ENCODE measurements at places on chromosomes 11 and 22.

GRCh38 chr22:47810505-47811500 is 1048.4 kb downstream of the TBC1D22A start:
- no peak for DNase-seq

GRCh38 chr11:83408946-83409345 is 122.8 kb upstream of the CCDC90B start:
- no peak for DNase-seq

GRCh38 chr11:40306938-40307548 is 1152.4 kb downstream of the LRRC4C start:
- peak; percentile 58 for DNase-seq

DNA sequence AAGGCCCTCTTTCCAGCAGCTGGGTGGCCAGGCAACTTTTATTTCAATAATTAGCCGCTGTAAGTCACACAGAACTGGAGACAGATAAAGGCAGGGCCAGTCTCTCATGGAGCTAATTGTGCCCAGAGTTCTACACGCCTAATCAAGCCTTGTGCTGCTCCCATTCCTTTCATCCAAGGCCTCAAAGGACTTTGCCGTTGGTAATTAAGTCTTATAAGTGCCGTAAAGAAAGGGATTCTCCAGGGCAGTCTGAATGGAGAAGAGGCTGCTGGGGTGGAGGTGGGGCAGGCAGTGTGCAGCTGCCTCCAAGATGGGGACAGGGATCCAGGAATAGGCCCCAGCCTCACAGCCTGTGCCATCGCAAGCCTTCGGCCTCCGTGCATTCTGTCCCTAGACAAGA is 357.9 kb downstream of the TENM4 start:
- no peak for DNase-seq

GRCh38 chr11:860234-861104 is 17.8 kb downstream of the TSPAN4 start:
- no peak for DNase-seq

DNA sequence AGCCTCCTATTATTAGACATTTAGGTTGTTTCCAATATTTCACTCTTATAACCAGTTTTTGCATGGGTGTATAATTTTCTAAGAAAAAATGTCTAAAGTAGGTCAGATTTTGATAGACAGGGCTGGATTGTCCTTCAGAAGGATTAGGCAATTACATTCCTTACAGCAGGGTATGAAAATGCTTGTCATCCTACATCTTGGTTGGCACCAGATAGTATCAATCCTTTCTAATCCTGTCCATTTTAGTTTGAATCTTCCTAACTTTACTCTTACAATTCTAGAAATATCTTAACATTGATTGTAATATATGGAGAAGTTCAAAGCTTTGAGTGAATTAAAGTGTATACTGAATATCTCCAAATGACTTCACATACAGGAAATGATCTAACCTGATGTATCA is 63.0 kb upstream of the ZBED5 start:
- DNase-seq: no peak

- peak; percentile 51 for DNase-seq
Observed at GRCh38 chr22:50209893-50210292, 9.1 kb downstream of the SELENOO start.

DNA sequence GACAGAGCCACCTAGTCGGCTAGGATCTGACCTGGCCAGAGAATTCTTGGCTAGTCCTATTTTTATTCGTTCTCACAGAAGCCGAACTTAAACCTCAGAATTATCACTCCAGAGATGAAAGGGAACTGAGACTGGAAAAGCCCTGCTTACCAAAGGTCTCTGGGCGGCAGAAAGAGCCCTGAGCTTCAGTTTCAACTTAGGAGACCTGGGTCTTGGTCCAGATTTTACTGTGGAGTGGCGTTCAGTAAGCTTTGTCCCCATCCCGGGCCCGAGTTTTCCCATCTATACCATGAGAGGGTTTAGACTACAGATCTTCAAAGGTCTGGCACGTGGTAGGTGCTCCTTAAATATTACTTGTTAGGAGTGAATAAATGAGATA is 516 bp downstream of the NEU3 start:
- peak; percentile 13 for DNase-seq

DNA sequence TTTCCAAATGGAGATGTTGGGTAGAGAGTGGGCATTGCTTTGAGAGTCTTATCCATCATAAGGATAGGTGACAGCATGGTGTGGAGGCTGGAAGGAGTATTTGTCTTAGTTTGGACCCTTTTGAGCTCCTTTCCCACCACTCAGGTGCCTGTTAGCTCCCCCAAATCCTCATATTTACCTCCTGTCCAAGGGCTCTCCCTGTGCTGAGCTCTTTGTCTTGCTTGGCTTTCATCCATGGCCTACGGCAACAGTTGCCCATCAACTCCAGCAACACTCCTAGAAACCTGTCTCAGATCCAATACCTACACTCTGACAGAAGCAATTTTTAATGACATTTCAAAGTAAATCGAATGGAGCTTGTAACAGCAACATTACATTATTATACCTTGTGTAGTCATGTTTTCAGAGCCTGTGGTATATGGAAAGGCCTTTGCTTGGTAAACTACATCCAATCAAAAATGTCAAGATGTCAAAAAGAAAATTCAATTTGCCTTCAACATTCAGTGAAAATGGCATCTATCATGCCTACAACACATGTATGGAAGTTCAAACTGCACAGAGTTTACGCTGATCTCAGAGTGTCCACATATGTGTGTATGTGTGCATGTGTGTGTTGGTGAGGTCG is 49.4 kb upstream of the CCDC90B start:
- no peak for DNase-seq

DNA sequence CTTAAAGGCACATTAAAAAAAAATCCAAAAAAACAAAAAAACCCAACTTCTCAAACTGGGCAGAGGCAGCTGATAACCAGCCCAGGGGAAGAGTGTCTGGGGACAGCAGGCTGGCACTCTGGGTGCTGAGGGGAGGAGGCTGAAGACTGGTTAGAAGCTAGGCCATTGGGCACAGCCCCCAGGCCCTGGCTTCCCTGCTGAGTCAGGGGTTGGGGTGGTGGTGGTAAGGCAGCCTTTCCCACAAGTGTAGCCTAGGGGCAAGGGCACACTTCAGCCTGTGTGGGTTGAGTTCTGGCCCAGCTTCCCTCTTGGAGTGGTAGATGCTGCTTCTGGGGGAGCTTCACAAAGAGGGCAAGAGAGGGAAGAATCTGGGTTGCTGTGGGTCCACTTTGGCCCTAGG is 16.3 kb upstream of the ARFGAP3 start:
- DNase-seq: no peak

GRCh38 chr11:122071709-122072202 is 44.3 kb downstream of the BLID start:
- DNase-seq: no peak

- peak; percentile 85 for DNase-seq
Observed at GRCh38 chr11:46039990-46040389, 81.3 kb downstream of the PHF21A start.

DNA sequence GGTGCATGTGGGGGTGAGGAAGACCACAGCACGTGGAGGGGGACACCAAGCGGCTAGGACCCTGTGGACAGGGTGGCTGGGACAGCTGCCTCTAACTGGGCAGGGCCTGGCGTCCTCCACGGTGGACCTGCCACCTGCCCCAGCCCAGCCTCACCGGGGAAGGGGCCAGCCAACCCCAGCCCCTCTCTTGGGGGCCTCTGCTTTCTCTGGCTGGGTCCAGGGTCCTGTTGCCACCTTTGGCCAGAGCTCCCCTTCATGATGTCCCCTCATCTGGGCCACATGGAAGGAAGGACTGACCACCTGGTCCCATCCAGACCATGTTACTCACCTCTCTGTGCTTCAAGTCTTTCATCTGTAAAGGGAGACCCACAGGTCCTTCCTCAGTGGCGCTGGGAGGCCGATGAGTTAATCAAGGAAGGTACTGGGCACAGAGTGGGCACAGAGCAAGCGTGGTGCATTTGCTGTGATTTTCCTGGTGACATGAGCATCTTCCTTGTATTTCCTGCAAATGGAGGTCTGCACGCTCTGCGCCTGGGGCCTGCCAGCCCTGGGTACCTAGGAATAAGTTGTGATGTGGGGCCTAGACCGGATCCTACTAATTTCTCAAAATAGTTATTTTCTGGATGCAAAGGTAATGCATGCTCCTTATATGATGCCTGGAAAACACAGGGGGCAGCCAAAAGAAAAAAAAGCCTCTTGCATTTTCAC is 538.4 kb downstream of the TBC1D22A start:
- DNase-seq: no peak

- DNase-seq: no peak
Observed at GRCh38 chr22:25007444-25008106, 55.1 kb downstream of the KIAA1671 start.

DNA sequence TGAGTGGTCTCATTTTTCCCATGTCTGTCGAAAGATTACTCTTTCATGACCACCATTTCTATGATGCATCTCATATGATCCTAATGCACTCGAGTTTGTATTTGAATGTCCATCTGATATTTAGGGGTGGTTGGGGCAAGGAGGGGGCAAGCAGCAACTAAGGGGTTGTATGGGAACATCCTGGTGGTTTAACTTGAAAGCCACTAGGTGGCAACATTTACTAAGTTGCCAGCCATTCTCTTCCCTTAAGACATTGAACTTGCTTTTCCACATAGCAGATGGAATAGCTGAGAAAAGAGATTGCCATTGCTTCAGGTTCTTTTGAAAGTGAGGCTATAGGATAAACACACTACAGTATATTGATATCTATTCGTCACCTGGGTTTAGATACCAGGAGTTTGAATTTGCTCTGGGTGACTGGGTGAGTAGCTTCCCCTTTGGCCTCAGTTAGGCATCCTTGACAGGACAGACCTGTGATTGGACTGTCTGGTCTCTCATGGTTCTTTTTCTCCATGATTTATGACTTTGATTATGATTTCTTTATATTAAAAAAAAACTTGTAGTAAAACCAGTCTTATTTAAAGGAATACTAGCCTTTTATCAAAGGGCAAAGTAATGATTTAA is 32.4 kb downstream of the NF2 start:
- DNase-seq: peak; percentile 72

- no peak for DNase-seq
Observed at GRCh38 chr11:117219001-117219400, 12.9 kb downstream of the PCSK7 start.

Measured in astrocyte of the spinal cord (primary cell).